ENCODE measurements at places on chromosomes 13 and 19.
A peak's percentile ranks its signal among the peaks of the same experiment; 100 is the strongest.

- DNase-seq: no peak
Observed at GRCh38 chr13:44573790-44574465, 2.2 kb downstream of the TSC22D1 start.

DNA sequence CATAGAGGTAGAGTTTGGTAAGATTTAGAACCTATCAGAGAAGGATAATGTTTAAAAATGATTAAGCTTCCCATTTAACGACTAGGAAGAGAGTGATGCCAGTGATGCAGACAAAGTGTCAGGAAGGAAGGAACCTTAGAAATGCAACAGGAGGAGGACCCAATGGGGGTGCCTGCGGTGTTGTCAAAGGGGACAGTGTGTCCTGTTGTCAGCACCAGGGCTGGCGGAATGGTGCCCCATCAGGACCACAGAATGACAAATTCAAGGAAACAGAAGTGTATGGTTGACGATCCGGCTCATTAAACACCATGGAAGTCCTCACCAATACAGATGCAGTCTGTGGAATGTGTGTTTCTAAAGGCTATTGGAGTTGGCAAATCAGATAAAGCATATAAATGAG lies 19.3 kb downstream of the ATP12A start:
- no peak for DNase-seq

GRCh38 chr13:74726206-74726605 lies 592.0 kb upstream of the KLF12 start:
- DNase-seq: no peak

GRCh38 chr19:39251846-39252245 lies 3.2 kb upstream of the IFNL4 start:
- no peak for DNase-seq

GRCh38 chr19:2494084-2494446 lies 18.1 kb downstream of the GADD45B start:
- peak; percentile 35 for DNase-seq
